ENCODE measurements at places on chromosomes 3 and 15.
A peak's percentile ranks its signal among the peaks of the same experiment; 100 is the strongest.

- no peak for DNase-seq
Observed at GRCh38 chr3:114207768-114208167, 28.9 kb upstream of the DRD3 start.

- DNase-seq: no peak
Observed at GRCh38 chr15:77529394-77530159, 103.1 kb downstream of the LINGO1 start.

- peak; percentile 28 for DNase-seq
Observed at GRCh38 chr3:153103406-153103945, 58.5 kb upstream of the RAP2B start.

DNA sequence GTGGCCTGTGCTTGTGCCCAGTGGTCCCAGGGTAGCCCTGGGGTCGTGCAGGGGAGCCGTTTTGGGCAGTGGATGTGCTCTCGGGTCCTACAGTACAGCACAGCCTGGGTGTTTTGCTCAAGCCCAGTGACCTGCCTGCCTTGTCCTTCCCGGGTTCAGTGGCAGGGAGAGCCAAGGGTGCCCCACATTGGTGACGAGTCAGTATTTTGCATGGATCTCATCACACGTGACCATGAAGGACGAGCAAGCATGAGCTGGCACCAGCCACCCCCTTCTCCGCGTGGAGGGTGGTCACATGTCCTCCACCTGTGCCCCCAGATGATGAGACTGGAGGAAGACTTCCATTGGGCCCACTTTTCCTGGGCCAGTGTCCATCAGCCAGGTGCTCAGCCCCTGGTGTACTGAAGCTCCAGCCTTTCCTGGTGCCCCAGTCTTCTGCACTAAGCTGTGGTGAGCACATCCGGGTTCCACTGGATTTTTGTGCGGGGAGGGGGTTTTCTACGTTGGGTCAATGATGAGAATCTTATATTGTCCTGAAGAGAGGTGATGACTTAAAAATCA, 197.5 kb downstream of the UBE3A start:
- no peak for DNase-seq

GRCh38 chr15:42151141-42151561, 5.3 kb downstream of the PLA2G4F start:
- no peak for DNase-seq

DNA sequence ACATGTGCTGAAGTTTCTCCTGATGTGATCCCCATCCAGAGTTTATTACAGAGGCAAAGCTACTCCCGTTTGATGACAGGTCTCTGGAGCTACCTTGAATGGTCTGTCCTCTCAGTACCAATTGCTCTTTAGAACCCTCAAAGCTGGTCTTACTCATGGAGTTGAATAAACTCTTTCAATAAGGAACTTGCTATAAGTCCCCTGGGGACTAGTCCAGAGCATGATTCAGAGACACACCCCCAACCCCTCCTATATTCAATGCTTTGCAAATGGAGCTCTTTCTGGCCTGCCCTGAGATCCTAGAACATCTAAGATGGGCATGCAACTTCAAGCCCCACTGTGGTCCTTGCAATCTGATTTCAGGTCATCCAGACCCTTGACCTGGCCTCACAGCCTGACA, 23.9 kb upstream of the TPM1 start:
- no peak for DNase-seq

DNA sequence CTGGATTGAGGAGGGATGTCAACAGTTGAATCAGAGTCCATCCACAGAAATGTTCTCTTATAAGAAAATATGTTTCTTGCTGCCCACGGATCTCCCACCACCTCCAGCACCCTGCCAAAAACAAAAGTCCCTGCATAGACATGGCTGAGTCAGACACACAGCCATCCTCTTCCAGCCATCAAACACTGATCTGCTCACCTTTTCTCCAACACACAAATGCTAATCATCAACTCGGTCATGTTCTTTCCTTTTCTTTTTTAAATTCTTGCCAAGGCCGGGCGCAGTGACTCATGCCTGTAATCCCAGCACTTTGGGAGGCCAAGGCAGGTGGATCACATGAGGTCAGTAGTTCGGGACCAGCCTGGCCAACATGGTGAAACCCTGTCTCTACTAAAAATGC, 110.7 kb upstream of the IL12A start:
- no peak for DNase-seq

DNA sequence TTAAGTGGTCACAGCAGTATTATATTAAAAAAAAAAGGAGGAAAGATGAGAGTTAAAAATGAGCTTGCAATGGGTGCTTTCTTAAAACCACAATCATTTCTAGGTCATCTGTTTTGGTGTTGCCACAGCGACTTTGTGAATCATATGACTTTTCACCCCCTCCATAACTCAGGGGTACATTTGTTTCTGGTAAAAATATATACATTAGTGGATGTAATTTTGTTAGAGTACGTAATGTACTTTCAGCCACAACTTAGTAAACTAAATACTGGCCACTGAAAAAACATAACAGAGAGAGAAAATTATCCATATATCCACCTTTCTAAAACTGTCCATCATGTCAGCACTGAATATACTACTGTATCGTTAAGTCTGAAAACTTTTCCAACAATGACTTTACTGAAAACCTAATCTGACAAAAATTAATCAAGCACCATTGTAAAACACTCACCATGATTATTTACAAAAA, 3.4 kb downstream of the ANKRD28 start:
- peak; percentile 64 for DNase-seq

DNA sequence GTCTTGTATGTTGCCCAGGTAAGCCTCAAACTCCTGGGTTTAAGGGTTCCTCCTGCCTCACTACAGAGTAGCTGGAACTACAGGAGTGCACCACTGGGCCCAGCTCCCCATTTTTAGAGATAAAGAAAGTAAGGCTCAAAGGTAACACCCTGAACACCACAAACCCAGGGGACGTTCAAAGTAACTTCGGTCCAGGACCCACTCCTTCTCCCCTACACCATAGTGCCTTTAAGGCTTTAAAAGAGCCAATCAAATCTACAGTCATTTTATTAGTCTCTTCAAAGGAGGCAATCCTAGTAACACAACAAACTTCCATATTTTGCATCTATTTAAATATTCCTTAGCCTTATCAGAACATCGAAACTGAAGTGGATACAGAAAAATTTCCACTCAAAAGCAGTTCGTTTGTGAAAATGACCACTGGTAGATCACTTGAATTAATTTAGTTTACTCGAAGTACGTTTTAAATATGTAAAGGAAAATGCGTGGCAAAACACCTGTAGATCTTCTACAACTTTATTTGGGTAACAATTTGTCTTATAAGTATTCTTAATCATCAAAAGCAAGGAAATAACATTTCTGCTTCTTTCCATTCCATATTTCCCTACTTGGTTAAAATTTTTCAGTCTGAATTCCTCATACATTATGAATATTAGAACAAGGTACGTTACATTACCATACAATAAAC, 1.8 kb downstream of the STAG1 start:
- peak; percentile 20 for DNase-seq

- DNase-seq: no peak
Observed at GRCh38 chr3:39479701-39480414, 12.4 kb downstream of the MOBP start.

- DNase-seq: no peak
Observed at GRCh38 chr3:177519588-177519987, 322.3 kb upstream of the TBL1XR1 start.

DNA sequence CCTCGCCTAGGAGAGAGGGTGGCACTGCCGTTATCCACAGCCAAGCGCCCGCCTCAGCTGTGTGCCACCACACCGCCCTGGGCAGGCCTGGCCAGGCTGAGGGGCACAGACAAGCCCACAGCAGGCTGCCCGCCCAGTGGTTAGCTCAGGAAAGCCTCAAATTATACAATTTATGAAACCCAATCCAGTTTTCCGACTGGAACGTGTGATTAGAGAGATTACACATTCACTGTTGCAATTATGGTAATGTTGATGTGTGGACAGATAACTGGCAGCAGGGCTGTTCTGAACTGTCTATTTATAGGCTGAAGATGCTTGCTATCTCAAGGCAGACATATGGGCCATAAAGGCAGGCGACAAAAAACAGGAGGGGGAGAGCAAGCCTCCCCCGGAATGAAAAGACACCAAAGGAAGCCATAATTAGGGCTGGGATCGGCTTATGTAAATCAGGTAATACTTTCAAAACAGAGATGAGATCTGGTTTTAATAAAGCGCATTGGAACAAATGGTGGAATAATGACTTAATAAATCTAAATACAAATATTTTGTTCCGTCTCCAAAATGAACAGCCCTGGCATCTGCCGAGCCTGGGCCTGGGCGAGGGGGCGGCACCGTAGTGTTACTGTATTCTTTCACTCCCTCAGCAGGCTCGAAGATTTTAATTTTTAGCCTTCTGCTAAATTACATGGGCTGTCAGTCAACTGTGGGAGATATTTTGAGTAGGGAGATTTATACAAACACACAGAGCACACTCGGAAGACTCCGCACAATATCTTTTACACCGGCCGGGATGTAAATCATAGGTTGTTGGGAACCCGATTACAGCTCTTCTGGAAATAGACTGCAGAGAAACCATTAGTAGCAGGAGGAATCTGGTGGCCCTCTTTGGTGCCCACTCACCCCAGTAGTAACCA, 103.1 kb upstream of the TLE3 start:
- no peak for DNase-seq

DNA sequence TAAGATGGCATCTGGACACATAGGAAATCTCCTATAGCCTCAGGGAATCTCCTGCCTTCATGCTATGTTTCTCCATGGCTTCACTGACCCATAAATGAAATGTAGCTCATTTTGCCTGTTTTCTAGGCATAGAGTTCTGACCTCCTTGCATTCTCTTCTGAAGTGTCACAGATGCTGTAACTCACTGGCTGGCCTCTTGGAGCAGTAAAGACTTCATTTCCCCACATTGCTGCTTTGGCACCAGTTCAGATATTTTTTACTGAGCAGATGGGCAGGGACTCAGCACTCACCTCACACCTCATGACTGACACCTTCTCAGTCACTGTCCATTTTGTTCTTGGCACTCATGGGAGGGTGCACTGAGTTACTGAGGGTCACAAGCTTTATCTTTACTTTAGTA, 286.7 kb upstream of the TGFBR2 start:
- peak; percentile 63 for DNase-seq

DNA sequence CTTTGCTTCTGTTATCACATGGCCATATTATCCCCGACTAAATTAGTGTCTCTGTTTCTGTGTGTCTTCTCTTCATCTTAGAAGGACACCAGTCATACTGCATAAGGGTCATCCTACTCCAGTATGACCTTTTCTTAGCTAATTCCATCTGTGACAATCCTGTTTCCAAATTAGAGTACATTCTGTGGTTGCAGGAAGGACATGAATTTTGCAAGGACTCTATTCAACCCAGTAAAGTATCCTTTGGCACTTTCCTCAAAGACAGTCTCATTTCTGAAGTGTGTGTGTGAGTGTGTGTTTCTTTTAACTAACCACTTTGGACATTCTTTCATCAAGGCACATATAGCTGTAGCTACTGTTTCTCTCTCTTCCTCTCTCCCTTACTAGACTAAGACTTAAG, 15.2 kb upstream of the MME start:
- DNase-seq: no peak

- peak; percentile 88 for DNase-seq
Observed at GRCh38 chr3:194561306-194561974, 71.8 kb downstream of the TMEM44 start.

GRCh38 chr3:195086885-195087284, 184.1 kb downstream of the XXYLT1 start:
- DNase-seq: no peak

DNA sequence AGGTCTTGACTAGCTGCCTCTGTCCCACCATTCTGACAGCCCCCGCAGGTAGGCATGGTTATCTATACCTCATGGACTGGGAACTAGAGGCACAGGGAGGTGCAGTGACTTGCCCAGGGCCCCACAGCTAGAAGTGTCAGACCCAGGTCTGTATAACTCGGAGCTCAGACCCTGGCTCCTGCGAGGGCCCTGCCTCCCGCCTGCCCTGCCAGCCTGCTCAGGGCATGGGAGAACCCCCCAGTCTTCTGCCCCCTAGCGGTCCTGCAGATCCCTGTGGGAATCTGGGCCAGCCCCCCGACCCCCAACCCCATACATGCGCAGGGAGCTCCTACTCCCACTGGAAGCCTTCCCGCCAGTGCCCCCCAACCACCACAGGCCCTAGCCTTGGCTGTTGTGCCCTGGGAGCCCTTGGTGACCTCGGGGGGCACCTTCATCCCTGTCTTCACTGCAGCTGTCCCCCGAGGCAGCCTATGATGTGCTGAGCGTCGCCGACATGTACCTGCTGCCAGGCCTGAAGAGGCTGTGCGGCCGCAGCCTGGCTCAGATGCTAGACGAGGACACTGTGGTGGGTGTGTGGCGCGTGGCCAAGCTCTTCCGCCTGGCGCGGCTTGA, 6.9 kb downstream of the ABTB1 start:
- no peak for DNase-seq

DNA sequence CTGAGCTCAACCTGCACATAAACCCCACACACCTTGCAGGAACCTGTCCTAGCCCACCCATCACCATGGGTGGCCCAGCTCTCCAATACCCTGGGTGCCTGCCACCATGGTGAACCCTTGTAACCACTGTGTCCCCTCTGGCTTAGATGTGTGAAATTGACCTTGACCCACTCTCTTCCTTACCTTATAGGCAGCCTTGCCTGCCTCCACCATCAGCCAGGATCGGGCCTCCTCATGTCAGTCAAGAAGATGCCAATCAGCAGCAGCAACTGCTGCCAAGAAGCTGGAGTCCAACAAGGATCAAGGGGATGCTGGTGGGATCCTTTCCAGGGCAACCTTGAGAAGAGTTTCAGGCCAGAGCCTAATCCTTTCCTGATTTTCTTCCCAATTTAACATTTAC, 8.8 kb upstream of the CYP11A1 start:
- DNase-seq: no peak

Measured in dermis blood vessel endothelial cell (primary cell).